ENCODE measurements at places on chromosomes 13 and 19.

DNA sequence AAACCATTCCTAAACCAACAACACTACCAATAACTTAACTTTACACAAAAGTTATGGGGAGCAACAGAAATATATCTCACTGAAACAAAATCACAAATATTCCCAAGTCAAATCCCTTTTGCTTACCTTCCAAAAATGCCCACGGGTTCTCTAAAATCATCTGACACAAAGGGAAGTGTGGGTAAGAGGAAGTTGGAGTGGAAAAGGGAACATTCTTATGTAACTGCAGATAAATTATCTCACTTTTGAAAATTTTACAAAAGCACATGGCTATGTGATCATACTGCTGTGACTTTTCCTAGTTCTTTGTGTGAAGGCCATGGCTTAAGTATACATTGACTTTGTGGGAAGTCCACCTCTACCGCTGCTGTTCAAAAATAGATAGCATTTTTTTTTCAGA lies 350.5 kb downstream of the GPC6 start:
- no peak for DNase-seq

DNA sequence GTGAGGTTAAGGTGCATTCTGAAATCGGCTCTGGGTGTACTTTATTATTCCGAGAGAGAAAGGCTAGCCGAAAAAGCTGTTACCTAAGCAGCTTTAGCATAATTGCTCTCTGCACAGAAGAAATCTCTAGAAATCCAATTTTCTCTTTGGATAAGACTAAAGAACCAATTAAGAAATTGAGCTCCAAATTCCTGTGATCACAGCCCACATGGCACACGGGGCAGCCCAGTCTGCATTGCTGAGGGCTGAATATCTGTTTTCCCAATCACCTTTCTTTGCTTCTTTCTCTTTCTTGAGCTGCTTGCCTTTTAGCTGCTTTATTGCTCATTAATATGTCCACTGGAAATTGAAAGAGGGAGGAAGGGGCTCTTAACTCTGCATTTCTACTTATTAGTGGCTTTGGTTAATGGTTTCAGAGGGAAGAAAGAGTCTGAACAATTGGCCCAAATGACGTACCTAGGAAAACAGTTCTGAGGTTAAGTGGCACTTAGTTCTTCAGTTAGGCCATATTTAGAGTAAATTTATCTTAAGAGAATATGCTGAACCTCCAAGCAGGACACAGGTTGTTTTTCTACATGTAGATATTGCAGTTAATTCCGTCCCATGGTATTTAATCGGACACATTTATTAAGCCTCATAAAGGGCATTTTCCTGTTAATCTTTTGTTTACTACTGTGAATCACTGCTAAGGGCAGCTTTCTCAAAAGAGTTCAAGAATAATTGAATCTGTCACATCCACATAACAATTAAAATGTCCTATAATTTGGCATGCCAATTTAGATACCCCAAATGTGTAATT lies 265.7 kb downstream of the ABCC4 start:
- DNase-seq = no peak

GRCh38 chr13:93755341-93755740 lies 528.7 kb downstream of the GPC6 start:
- DNase-seq = no peak

GRCh38 chr19:16605553-16605994 lies 22.4 kb downstream of the MED26 start:
- DNase-seq = no peak

DNA sequence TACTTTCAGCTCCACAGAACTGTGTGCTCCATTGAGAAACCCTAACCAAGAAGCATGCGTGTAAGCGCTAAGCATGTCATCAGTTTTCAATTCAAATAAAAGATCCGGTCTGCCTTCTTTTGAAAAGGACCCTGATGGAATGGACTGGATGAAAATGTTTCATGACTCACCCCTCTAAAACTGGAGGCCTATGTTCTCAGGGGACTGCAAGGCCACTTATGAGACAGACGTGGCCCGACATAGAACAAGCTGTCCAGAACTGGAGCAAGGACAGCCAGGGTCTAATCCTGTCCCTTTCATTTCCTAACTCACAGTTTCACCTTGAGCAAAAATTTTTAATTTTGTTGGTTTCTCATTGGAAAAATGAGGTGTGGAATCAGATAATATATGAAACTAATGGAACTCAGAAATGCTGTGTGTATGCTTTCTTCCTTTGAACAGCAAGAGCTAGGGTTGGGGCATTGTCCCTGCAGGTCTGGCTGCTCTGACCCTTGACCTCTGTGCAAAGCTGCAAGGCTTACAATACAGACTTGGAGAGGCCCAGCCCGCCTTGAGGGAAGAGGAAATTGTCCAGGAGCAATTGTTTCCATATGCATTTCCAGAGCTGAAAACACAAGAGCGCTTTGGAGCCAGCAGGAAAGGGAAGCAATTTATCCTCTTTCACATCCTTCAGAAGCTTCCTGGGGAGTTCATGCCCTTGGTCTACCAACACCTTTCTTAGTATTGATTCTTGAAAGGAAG lies 553.4 kb upstream of the KLF12 start:
- DNase-seq = no peak

DNA sequence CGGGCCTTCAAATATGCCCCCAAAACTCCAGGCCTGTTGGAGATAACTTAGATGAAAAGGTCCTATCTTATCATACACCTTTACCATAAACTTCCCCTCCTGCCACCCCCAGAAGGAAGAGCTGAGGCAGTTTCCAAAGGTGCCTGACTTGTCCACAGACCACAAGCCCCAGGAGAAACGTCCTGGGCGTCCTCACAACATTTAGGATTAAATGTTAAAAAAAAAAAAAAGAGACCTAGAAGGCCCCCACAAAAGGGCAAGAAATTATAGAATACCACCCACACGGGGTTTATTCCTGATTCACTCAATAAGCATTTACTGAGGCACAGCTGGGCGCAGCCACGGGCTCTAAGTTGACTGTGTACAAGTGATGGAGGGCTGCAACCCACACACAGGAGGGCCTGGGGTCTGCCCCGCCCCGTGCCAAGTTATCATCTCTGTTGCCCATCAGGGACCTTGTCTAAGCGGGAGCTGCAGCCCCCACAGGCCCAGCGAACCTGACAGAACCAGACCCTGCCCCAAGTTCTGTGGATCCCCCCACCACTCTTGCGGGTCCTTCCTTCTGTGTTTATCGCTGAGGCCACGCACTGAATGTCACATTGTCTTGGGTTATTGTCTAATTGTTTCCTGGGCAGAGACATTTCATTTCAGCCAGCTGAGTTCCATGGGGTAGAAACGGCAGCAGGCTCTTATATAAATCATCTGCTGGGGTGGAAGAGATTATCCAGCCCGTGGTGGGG lies 83.0 kb upstream of the TM9SF2 start:
- DNase-seq = no peak

DNA sequence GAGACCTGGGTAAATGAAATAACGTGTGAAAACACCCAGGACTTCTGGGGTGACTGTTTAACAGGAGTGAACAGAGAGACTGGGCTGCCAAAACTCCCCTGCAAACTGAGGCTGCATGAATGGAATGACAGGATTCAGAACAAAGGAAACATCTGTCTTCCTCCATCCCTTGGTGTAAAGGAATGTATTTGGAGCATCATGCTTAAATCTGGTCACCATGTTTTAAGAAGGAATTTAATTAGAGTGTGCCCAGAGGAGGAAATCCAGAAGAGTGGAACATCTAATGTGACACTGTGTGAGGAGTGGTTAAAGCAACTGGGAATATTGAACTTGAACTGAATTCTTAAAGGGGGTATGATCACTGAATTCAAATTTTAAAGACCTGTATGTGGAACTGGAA lies 437.2 kb downstream of the LIG4 start:
- DNase-seq = no peak

GRCh38 chr13:44575035-44575434 lies 1.1 kb downstream of the TSC22D1 start:
- DNase-seq = no peak

All from stimulated activated CD4-positive, alpha-beta T cell treated with anti-CD3 and anti-CD28 coated beads, Interleukin-1b, Interleukin-23, amount 100 ng/mL, for 4 hours (primary cell).